AG04449 (cell line): ENCODE measurements at places on chromosomes 11 and 22.

DNA sequence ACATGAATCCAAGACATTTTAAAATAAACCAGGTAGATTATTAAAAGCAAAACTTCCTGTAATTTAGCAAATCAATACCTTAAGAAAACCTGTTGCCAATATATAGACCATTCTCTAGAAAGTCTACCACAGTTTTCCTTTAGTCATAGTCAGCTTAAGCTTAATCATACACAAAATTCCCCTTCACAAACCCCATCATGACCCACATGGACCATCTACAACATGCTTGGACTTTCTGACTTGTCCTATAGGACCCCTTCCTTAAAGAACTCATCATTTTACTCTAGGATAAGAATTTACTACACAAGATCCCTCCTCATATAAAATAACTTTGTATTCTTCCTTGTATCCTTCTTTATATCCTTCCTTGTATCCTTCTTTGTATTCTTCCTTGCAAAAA is 16.2 kb upstream of the RNASEH2C start:
- DNase-seq = no peak

DNA sequence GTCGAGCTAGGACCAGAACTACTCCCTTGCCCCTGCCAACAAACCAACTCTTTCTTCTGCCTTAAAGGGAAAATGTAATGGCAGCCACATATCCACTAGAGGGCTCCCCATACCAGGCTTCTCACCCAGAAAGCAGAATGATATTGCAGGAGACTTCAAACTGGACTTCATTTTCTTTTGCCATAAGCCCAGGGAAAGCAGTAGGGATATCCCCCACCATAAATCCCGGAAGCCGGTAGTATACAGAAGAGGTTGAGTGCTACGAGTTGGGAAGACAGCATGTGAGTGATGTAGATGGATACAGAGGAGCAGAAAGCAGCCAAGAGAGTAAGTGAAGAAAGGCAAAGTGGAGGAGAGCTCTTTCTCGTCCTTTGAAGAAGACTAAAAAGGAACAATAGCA is 12.1 kb downstream of the PLAAT5 start:
- peak; percentile 37 for DNase-seq

- peak; percentile 23 for DNase-seq
Observed at GRCh38 chr22:42172773-42173172, 42.2 kb upstream of the CYP2D6 start.

GRCh38 chr22:42924436-42924835 is 67.4 kb upstream of the ARFGAP3 start:
- DNase-seq = no peak

- peak; percentile 24 for DNase-seq
Observed at GRCh38 chr22:44658311-44658953, 43.6 kb upstream of the PRR5 start.
